CD4-positive, CD25-positive, alpha-beta regulatory T cell (primary cell): ENCODE measurements at places on chromosomes 16 and 17. TPM values are rescaled to one million over a fixed set of nuclear protein-coding genes. Genes with fewer than 3 reads are reported as not detected.

Gene PRSS33
- not detected for total RNA-seq

Gene TOM1L1
- total RNA-seq: not detected

Gene NXPH3
- total RNA-seq: not detected

Gene ERN2
- not detected for total RNA-seq

Gene C17orf78
- not detected for total RNA-seq

DNA sequence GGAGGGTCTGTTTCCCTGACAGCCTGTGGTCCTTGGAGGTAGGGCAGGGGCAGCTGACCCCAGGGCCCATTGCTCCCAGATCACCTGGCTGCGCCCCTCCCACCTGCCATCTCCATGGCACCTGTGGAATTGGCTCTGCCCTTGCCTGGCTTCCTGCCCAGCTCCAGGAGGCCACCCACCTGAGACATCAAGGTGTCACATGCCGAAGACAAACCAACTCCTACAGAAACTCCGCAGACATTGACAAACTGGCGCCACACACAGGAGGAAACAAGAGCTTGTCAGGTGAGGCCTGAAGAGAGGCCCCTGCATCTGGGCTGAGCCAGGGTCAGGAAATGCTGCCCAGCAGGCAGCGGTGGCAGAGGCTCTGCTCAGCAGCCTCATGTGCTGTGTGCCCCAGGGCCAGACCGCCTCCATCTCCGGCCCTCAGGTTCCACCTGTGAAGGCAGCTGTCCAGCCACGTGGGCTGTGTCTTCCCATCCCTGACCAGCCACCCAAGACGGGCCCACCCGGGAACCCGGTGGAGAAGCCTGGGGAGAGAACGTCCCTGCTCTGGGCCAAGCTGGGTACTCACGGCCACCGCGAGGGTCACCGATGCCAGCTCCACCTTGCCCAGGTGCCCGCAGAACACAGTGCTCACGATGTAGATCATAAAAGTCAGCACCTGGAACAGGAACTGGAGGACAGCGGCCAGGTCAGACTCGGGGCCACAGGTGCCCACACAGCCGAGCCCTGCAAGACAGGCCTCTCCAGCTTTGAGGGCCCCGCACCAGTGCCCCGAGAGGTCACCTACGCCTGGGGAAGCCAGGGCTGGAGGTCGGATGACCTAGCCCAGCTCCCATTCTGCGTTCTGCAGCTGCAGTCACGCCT, 1.6 kb downstream of the SLC47A2 start:
- no peaks in the 10 kb centered on the region for H3K4me1 ChIP-seq
- H3K36me3 ChIP-seq: no peaks in the 10 kb centered on the region
- H3K27me3 ChIP-seq: no peaks in the 10 kb centered on the region
- H3K27ac ChIP-seq: no peak overlapping the region

GRCh38 chr17:75737133-75737962, 16.1 kb downstream of the ITGB4 start:
- no peak overlapping the region for H3K27ac ChIP-seq
- DNase-seq: no peak
- no peak overlapping the region for H3K4me3 ChIP-seq
- H3K4me1 ChIP-seq: no peaks in the 10 kb centered on the region
- H3K36me3 ChIP-seq: no peaks in the 10 kb centered on the region

GRCh38 chr16:78368121-78369102, 269.0 kb downstream of the WWOX start:
- no peaks in the 10 kb centered on the region for H3K4me1 ChIP-seq
- H3K36me3 ChIP-seq: no peaks in the 10 kb centered on the region
- H3K27me3 ChIP-seq: no peaks in the 10 kb centered on the region
- no peak overlapping the region for H3K27ac ChIP-seq
- no peak overlapping the region for H3K4me3 ChIP-seq
- no peak for DNase-seq

DNA sequence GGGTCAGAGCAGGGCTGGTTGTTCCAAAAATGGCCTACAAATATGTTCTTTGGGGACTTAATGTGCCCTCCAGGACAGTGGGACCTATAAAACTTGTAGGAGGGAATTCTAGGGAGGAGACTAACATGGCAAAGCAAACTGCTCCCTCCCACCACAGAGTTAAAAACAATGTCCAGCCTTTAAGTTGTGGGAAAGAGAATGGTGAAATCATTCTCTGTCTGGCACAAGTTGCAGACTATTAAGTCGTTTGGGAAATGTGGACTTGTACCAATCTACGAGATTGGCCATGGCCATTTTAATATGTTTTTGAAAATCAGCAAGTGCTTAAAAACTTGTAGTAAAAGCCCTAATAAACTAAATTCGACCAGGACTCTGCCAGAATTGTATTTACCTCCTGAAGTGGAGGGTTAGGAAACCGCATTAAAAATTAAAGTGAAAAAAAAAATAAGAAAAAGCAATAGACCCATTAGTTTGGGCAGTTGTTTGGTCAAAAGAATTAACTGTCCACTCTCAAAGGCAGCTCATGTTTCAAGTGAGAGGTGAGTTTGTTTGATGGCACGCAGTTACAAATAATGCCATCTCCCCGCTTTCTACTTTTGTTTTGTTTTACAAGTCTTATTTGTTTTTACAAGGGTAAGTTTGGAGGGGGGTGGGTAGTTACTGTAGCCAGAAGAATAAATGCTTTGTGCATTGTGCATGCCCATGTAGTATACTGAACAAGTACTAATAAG, 32.4 kb downstream of the ANKFN1 start:
- H3K27me3 ChIP-seq: no peaks in the 10 kb centered on the region
- no peaks in the 10 kb centered on the region for H3K4me1 ChIP-seq
- no peak overlapping the region for H3K4me3 ChIP-seq
- no peak overlapping the region for H3K27ac ChIP-seq

DNA sequence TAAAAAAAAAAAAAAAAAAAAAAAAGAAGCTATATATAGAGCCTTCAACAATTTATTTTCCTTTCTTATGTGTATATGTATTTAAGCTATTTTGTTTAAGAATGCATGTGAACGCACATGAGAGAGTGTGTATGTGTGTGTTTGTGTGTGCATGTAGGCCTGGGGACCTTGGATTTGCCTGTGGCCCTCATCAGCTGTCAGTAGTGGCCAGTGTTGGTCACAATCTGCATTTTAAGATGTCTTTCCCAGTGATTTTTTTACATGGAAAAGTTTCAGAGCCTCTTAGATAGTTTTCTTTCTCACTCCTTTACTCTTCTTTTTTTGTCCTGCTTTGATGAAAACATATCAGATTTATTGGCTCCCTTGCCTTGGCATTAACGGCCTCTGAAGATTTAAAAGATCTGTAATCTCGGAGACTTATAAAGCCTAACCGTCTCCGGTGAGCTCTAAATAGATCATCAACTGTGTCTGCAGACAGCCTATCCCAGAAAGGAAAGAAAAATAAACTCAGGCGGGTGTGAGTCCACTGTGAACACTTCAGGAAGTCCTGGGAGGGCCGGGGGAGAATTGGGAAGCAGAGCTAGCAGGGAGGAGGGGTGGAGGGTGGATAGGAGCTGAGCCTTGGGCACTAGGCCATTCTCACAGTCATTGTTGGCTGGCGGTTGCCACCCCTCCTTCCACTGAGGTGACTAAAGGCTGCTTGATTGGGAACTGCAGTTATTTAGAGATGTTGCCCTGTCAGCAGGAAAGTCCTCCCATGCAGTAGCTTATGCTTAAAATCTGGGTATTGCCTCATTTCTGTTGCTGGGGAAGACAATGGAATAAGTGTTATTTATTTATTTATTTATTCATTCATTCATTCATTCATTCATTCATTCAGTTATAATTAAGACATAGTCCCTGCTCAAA, 86.8 kb downstream of the WWP2 start:
- H3K4me3 ChIP-seq: no peak overlapping the region
- DNase-seq: no peak
- H3K4me1 ChIP-seq: no peaks in the 10 kb centered on the region
- H3K36me3 ChIP-seq: peaks cover 40% of the 10 kb centered on the region

DNA sequence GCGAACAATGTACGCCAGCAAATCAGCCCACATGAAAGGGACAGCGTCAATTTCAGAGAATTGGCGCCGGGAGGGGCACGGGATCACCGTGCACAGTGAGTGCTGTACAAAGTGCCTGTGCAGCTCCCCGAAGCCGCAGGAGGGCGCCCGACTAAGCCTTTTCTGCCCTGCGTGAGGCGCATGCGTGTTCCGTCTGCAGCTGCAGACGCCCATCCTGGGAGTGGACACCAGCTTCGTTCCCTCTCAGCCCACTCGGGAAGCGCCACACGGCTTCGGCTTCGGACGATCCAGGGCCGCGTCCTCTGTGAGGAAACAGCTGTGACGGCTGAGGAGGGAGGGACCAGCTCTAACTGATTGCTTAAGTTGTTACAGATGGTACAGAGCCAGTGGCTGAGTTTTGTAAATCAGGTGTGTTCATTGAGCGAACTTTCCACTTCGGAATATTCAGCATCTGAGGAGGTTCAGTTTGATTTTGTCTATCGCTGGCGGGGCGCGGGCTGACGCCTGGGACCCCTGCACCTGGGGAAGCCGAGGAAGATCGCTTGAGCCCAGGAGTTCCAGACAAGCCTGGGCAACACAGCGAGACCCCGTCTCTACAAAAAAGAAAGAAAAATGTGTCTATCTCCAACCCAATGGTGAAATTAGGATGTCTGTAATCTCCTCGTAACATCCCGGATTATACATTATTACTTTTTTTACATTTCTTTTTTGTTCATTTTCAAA, 15.4 kb upstream of the ZNF287 start:
- DNase-seq: peak; percentile 81
- H3K4me3 ChIP-seq: peak overlapping the region; percentile 60
- H3K36me3 ChIP-seq: no peaks in the 10 kb centered on the region
- H3K27ac ChIP-seq: peak overlapping the region; percentile 81
- peaks cover 7% of the 10 kb centered on the region for H3K27me3 ChIP-seq
- peaks cover 21% of the 10 kb centered on the region for H3K4me1 ChIP-seq

DNA sequence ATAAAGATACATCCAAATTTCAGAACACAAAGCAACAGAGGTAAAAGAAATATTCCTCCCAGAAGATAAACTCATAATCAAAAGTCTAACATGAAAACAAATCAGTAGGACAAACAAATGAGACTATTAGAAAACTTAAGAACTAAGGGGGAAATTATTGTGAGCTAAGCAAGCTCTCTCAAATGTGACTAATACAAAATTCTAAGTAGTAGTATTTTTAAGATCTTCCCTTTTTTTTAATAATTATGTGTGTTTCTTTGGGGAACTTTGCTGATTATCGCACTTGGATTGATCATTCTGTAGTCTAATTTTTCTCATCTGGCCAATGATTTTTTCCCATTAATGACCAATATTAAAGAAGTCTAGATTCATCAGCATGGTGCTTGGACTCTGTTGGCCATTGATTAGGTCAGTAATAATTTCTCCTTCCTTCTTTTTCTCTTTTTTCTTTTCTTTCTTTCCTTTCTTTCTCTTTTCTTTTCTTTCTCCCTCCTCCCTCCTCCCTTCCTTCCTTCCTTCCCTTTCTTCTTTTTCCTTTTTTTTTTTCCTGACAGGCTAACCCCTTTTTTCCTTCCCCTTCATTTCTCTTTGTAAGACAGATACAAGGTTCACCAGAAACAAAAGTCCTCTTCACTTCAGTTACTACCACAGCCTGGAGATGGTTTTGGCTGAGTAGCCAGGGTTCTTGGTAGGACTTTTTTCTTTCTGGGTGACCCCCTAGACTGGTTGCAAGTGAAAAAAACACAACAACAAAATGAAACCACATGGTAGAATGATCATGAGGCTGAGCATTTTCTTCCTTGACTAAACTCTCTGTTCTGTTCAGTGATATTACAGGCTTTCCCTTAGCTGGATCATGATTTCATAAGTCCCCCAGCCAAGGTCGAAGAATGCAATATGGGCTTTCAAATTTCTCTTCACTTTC, 2.9 kb upstream of the ABCA6 start:
- no peaks in the 10 kb centered on the region for H3K36me3 ChIP-seq
- no peaks in the 10 kb centered on the region for H3K27me3 ChIP-seq
- H3K27ac ChIP-seq: no peak overlapping the region
- H3K4me3 ChIP-seq: no peak overlapping the region

DNA sequence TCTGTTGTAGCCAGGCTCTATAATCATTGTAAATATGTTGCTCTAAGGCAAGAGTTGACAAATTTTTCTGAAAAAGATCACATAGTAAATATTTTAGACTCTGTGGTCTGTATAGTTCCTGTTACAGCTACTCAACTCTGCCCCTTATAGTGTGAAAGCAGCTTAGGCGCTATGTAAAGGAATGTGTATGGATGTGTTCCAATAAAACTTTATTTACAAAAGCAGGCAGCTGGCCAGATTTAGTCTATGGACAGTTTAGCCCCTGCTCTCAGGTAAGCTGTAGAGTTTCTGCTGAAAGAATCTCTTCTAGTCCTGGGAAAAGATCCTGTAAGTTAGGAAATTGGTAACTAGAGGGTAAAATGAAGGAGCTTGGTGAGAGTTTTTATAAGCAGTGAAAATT, 133.1 kb downstream of the SALL1 start:
- H3K27me3 ChIP-seq: peaks cover 2% of the 10 kb centered on the region
- H3K4me3 ChIP-seq: no peak overlapping the region
- no peak overlapping the region for H3K27ac ChIP-seq
